ENCODE measurements at places on chromosomes 4 and X. TPM values are rescaled to one million over a fixed set of nuclear protein-coding genes. Genes with fewer than 3 reads are reported as not detected.

GAR1 gene
- total RNA-seq, result 7.9 TPM

EIF1AX gene
- 75.4 TPM for total RNA-seq

- no peak for DNase-seq
Measured at GRCh38 chr4:177810220-177810619, 368.0 kb upstream of the AGA start.

DNA sequence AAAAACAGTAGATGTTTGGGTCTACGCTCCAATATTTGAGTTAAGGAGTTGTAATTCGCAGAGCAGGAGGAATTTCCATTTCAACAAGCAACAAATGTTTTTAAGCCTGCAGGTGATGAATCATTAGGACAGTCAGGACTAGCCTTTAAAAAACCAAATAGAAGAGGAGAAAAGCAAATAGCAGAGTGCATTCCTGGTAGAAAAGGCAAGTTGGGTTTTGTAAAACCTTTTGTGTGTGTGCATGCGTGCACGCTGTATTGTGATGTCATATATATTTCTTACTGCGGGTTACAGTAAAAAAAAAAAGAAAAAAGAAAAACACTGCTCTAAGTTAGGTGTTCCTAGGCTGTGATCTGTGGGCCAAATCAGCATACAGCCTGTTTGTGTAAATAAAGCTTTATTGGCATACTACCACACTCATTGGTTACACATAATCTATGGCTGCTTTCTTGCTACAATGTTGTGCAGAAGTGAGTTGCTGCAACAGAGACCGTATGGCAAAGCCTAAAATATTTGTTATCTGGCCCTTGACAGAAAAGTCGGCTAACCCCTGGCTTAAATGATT, 135.6 kb downstream of the MID1 start:
- DNase-seq, result no peak

DNA sequence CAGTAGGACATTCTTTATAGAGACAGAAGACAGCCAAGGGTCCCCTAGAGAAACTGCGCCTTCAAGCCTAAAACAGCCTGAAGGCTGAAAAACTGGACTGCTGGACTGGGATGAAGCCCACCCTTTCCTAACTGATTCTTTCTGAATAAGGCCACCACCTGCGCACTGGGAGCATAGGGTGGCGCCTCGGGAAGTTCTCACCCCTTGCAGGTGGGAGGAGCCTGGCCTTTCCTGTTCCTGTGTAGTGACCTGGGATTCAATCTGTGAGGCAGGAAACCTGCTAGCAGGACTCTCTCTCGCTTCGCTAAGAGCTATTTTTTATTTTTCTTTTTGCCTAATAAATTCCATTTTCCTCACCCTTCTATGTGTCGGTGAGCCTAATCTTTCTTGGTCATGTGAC, 61.8 kb upstream of the KLHL13 start:
- DNase-seq, result no peak

PWWP3B gene
- total RNA-seq, result 11.5 TPM

GPR119 gene
- not detected for total RNA-seq

DNA sequence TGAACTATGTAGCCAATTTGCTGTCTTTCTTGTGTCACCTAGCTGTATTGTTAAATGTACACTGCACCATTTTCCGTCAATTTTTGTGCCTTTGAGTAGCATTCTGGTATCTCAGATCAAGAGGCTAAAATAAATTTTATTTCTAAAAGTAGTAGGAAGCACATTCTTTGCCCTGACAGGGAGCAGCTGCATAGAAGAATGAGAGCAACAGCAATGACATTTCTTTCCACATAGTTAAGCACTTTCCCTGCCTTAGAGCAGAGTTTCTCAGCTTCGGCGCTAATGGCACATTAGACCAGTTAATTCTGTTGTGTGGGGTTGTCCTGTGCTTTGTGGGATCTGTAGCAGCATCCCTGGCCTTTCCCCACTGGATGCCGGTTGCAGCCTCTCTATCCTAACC, 173.9 kb downstream of the CHIC2 start:
- no peak for DNase-seq

DNA sequence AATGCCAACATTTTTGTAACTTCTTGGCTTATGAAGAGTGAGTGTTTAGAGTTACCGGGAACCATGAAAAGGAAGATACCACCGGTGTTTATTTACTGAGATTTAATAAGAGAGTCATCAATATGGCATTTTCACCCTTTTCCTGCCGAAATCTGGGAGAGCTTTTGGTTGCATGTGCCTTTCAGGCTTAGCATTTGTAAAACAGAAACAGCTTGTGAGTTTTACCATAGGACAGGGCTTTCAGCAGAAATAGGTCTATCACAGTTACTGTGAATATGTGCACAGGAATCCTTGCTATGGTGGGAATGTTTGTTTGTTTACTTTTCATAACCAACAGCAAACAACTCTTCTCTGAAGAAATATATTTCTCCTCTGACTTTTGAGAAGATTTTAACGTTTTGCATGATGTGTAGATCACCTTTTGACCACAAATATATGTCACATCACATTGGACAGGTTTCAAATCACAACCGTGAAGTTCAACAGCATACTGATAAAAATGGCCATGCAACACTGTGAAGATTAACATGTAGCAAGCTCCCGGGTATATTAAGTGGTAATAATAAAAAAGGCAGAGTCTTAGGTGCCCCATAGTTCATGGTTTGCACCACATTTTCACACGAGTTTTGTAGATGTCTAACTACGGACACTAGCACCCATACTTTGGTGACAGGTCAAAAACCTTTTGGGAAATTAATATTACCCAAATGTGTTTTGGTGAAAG, 21.3 kb downstream of the ARHGAP24 start:
- DNase-seq, result no peak

- DNase-seq, result no peak
Measured at GRCh38 chr4:101009471-101009870, 337.9 kb downstream of the PPP3CA start.

- DNase-seq, result no peak
Measured at GRCh38 chrX:96615448-96615847, 69.2 kb upstream of the DIAPH2 start.

- DNase-seq, result no peak
Measured at GRCh38 chrX:2848871-2849301, 20.2 kb downstream of the GYG2 start.

GRCh38 chr4:55965585-55965984, 16.8 kb downstream of the CEP135 start:
- no peak for DNase-seq

SYTL4 gene
- 3.5 TPM for total RNA-seq

PABPC1L2A gene
- total RNA-seq, result not detected

GRCh38 chrX:53255738-53256191, 25.6 kb downstream of the IQSEC2 start:
- DNase-seq, result peak; percentile 19

DNA sequence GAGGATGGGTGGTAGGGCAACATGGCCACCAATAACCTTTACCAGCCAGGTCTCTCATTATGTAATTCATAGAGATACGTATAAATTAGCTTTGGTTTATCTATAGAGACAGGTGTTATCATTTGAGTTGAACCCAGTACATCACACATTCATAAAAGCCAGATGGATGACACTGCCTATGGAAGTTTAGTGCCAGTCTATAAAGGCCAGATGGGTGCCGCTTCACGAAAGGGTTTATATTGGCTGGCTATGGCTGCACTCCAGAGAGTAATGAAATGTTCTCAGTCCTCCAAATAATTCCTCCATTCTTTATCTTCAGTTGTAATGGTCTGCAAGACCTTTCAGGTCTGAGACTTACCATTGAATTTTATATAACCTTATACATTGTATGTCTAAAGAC, 331.9 kb upstream of the NR3C2 start:
- no peak for DNase-seq
